ENCODE measurements at places on chromosomes 5 and 9.
A peak's percentile ranks its signal among the peaks of the same experiment; 100 is the strongest.

- no peaks in the 10 kb centered on the region for H3K27me3 ChIP-seq
- peaks cover 5% of the 10 kb centered on the region for H3K4me1 ChIP-seq
- no peak overlapping the region for H3K27ac ChIP-seq
- no peak for DNase-seq
- H3K4me3 ChIP-seq: no peak overlapping the region
These were observed 108.4 kb upstream of the LARP1 start for GRCh38 chr5:154646745-154647113.

- H3K4me1 ChIP-seq: no peaks in the 10 kb centered on the region
- H3K4me3 ChIP-seq: no peak overlapping the region
- H3K27ac ChIP-seq: no peak overlapping the region
These were observed 21.7 kb downstream of the SLC6A18 start for GRCh38 chr5:1246711-1247431.

GRCh38 chr5:74421377-74421776 lies 219.2 kb downstream of the ENC1 start:
- no peaks in the 10 kb centered on the region for H3K4me1 ChIP-seq
- no peaks in the 10 kb centered on the region for H3K27me3 ChIP-seq
- no peak overlapping the region for H3K4me3 ChIP-seq
- H3K36me3 ChIP-seq: no peaks in the 10 kb centered on the region
- no peak overlapping the region for H3K27ac ChIP-seq
- DNase-seq: no peak

- no peak overlapping the region for H3K27ac ChIP-seq
- peaks cover 10% of the 10 kb centered on the region for H3K36me3 ChIP-seq
- no peaks in the 10 kb centered on the region for H3K4me1 ChIP-seq
- DNase-seq: no peak
- no peaks in the 10 kb centered on the region for H3K27me3 ChIP-seq
- H3K4me3 ChIP-seq: no peak overlapping the region
These were observed 24.0 kb downstream of the TRAF2 start for GRCh38 chr9:136910197-136910900.

DNA sequence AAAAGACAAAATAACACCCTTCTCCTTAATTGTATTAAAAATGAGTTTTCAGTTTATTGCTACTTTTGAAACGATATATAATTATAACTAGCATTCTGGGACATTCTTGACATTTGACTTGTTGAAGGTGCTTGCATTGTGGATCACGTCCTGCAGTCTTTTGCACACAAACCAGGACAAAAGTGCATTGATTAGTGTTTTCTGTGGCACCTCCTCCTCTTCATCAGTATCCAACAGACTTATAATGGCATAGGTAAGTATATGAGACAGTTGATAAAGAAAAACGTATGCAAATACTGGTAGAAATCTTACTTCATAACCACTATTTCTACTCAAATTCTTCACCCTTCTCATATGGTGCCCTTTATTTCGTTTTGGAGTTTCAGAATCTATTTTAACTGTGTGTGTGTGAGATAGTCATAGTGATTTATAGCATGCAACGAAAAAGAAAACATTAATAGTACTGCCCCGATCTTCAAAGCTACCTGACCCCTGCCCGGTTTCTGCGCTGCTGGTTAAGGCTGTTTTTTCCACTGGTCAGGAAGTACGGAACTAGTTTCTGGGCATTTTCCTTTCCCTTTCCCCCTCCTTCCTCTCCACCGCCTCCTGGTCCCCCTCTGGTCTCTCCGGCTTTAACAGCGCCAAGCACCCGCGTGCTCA lies 639 bp upstream of the RASA1 start:
- peaks cover 12% of the 10 kb centered on the region for H3K4me1 ChIP-seq
- no peaks in the 10 kb centered on the region for H3K36me3 ChIP-seq
- peak overlapping the region; percentile 85 for H3K27ac ChIP-seq
- no peaks in the 10 kb centered on the region for H3K27me3 ChIP-seq
- H3K4me3 ChIP-seq: peak overlapping the region; percentile 98

DNA sequence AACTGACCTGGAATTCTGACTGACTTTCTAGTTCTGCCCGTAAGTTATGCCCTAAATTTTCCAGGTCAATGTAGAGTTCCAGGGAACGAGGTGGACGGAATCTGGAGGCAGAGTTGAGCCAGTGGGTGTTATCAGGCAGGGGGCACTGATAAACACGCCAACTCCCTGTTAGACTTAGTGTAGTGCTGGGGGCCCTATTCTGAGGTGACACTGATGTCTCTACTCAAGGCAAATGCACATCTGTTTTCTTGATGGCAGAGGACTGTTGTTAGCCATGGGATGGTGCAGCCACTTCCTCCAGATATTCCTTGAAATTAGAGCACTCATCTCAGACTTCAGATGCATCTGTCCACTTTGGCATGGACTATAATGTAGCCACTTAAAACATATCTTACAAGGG lies 83.5 kb downstream of the C9orf152 start:
- H3K4me1 ChIP-seq: peaks cover 53% of the 10 kb centered on the region
- H3K4me3 ChIP-seq: no peak overlapping the region
- H3K27ac ChIP-seq: peak overlapping the region; percentile 92
- no peak for DNase-seq
- H3K36me3 ChIP-seq: no peaks in the 10 kb centered on the region

GRCh38 chr9:19554529-19554928 lies 145.7 kb downstream of the ACER2 start:
- H3K27ac ChIP-seq: no peak overlapping the region
- H3K4me1 ChIP-seq: no peaks in the 10 kb centered on the region
- no peak overlapping the region for H3K4me3 ChIP-seq
- DNase-seq: no peak

GRCh38 chr5:147307170-147307569 lies 72.3 kb downstream of the STK32A start:
- no peak overlapping the region for H3K27ac ChIP-seq
- no peak for DNase-seq
- no peaks in the 10 kb centered on the region for H3K4me1 ChIP-seq
- no peaks in the 10 kb centered on the region for H3K36me3 ChIP-seq
- no peak overlapping the region for H3K4me3 ChIP-seq

DNA sequence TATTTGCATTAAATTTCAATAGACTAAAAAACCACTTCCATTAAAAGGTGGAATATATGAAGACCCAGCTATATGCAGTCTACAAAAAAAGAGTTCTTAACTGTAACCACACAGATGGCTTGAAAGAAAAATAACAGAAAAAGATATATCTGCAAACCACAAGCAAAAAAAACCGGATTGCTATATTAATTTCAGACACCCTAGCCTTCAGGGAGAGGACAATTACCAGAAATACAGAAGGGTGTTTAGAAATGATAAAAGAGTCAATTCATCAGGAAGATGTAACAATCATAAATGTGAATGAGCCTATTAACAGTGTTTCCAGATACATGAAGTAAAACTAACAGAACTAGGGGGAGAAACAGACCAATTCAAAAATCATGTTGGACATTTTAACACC lies 56.9 kb upstream of the SMIM23 start:
- no peak for DNase-seq
- no peaks in the 10 kb centered on the region for H3K27me3 ChIP-seq
- H3K4me3 ChIP-seq: no peak overlapping the region
- no peak overlapping the region for H3K27ac ChIP-seq
- no peaks in the 10 kb centered on the region for H3K4me1 ChIP-seq
- no peaks in the 10 kb centered on the region for H3K36me3 ChIP-seq

DNA sequence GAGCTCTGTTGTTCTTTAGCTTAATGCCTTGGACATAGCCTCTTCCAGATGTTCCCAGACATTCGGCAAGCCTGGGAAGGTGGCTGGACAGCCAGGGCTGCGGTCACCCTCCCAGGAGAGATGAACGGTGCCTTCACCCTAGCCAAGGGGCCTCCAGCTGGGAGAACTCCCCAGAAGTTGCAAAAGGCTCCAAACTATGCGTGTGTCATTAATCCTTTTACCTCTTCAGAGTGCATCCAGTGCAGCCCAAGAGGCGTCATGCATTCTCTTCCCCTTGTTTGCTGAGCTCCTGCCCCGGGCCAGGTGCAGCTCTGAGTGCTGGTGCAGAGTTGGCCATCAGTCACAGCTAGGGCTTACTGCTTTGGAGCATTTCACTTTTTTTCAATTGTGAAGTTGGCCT lies 22.8 kb downstream of the HMCN2 start:
- no peak overlapping the region for H3K4me3 ChIP-seq
- H3K27me3 ChIP-seq: no peaks in the 10 kb centered on the region
- no peak overlapping the region for H3K27ac ChIP-seq
- no peaks in the 10 kb centered on the region for H3K36me3 ChIP-seq

DNA sequence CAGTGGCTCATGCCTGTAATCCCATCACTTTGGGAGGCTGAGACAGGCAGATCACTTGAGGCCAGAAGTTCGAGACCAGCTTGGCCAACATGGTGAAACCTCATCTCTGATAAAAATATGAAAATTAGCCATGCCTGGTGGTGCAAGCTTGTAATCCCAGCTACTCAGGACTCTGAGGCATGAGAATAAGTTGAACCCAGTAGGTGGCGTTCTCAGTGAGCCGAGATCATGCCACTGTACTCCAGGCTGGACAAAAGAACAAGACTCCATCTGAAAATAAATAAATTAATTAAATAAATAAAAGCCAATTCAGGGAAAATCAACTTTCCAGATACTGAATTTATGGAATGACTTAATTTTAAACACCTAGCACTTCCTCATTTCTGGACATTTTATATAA lies 1722.1 kb downstream of the MAT2B start:
- no peaks in the 10 kb centered on the region for H3K27me3 ChIP-seq
- no peak for DNase-seq
- no peaks in the 10 kb centered on the region for H3K4me1 ChIP-seq
- no peak overlapping the region for H3K27ac ChIP-seq
- no peak overlapping the region for H3K4me3 ChIP-seq
- H3K36me3 ChIP-seq: no peaks in the 10 kb centered on the region

GRCh38 chr9:130681769-130682420 lies 11.7 kb upstream of the EXOSC2 start:
- no peak for DNase-seq
- no peaks in the 10 kb centered on the region for H3K36me3 ChIP-seq
- peak overlapping the region; percentile 29 for H3K4me3 ChIP-seq

- DNase-seq: no peak
- H3K27ac ChIP-seq: no peak overlapping the region
- no peak overlapping the region for H3K4me3 ChIP-seq
These were observed 85.8 kb downstream of the TAF11L14 start for GRCh38 chr5:17720071-17720470.

DNA sequence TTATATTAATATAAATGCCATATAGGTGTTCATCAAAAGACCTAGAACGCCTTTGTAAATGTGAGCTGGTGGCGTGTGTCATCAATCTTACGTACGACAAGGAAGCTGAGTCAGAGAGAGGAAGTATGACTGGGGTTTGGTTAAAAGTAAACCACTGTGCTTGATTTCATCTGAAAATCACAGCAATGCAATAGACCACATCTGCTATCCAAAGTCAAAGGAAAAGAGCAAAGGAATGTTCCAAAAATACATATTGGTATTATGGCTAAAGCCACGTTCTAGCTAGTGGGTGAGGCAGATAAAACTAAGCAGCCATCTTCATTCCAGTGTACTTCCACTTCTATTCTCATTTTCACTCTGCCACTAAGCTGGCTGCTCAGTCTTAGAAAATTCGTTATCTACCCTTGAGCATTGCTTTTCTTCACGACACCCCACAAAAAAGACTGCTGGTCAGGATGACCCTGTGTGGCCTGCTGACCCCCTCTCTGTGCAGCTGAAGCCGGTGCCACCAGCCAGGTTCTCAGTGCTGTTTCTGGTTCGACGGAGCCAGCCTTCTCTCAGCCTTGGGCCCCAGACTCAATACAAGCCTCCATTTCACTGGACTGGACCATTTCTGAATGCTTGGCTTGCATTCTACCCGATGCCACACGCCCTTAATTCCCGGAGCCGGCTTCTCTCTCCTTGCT lies 23.8 kb downstream of the SHC3 start:
- H3K4me3 ChIP-seq: no peak overlapping the region
- DNase-seq: no peak
- no peaks in the 10 kb centered on the region for H3K4me1 ChIP-seq
- no peak overlapping the region for H3K27ac ChIP-seq

DNA sequence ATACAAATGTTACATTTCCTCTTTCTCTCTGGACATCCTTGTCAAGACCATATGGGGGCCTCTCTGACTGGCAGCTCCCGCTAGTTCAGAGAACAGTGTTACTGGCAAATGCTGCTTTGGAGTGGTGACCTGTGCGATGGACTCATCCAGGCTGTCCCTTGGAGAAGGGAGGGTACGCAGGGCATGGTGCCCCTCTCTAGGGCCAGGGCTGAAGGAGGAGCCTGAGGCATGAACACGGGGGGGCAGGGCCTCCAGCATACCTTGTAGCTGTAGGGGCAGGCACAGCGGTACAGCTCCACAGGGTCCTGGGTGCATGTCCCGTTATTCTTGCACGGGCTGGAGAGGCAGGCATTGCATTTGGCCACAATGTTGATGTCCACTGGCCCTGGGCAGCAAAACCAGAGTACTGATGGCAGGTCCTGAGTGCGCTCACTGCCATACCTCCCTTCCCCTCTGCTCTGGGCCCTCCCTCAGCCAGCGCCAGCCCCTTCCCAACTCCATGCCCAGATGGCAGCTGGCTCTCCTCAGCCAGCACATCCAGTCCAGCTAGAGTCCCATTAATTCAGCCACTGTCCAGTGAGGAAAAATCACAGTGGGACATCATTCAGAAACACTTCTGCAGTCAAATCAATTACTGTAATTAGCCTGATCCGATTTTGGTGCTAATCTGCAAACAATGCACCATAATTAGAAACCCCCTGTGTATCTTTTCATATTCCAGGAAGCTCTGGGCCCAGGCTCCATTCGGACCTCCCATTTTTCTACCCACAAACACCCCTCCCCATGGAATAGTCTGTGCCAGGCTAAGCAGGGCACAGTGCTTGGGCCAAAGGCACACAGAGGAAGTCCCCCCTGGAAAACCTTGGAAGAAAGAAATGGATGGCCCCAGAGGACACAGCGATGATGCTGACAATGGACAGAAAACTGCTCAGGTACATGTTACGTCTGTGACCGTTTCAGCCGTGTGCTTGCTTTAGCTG lies 128.8 kb upstream of the PANK3 start:
- H3K27ac ChIP-seq: no peak overlapping the region
- H3K4me1 ChIP-seq: no peaks in the 10 kb centered on the region
- no peak overlapping the region for H3K4me3 ChIP-seq
- DNase-seq: no peak

DNA sequence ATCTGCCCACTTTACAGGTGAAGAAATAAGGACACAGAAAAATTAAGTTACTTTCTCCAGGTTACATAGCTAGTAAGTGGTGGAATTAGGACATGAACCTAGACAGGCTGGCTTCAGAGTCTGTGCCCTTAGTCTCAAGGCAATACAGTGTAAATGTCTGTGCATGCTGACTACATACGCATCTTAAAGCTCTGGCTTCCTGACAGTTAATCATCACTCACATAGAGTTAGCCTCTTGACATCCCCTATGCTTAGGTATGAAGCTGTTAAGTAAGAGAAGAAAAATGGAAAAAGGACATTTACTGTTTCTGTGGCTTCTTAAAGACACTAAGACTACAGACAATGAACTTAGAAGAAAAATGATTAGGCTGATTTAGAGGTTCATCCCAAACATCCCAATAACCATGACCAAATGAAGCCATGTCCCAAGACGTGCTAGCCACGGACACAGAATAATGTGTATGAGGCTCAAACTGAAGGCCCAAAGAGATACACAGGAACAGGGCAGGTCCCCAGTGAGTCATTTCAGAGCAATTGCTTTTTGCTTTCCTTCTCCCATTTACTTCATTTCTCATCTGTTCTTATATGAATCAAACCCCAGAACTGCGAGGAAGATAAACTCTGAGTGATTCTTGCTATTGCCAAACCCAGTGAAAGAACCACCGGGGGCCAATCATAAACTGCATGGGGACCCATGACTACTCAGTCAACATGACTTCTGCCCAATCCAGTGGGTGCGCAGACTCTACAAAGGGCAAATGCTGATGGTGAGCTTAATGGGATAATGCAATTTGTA lies 100.0 kb upstream of the IFNK start:
- no peak overlapping the region for H3K4me3 ChIP-seq
- peaks cover 16% of the 10 kb centered on the region for H3K4me1 ChIP-seq
- H3K27ac ChIP-seq: no peak overlapping the region
- H3K27me3 ChIP-seq: no peaks in the 10 kb centered on the region
- no peaks in the 10 kb centered on the region for H3K36me3 ChIP-seq
